ENCODE measurements at places on chromosomes 1 and 21. TPM values are rescaled to one million over a fixed set of nuclear protein-coding genes. Genes with fewer than 3 reads are reported as not detected.

The RIMS3 gene
- 20.0 TPM for total RNA-seq

The KRTAP7-1 gene
- total RNA-seq, result not detected

The NECTIN4 gene
- total RNA-seq, result not detected

The SMCP gene
- not detected for total RNA-seq

The MAP3K7CL gene
- not detected for total RNA-seq

The MIXL1 gene
- 61.1 TPM for total RNA-seq

The ERICH3 gene
- total RNA-seq, result not detected

The DEPDC1 gene
- total RNA-seq, result 66.5 TPM

The FCAMR gene
- not detected for total RNA-seq

The VASH2 gene
- total RNA-seq, result 74.6 TPM

Data from H7 (cell line).